ENCODE measurements at places on chromosomes 4 and X. TPM values are rescaled to one million over a fixed set of nuclear protein-coding genes. Genes with fewer than 3 reads are reported as not detected.

Gene NEUROG2
- not detected for total RNA-seq

DNA sequence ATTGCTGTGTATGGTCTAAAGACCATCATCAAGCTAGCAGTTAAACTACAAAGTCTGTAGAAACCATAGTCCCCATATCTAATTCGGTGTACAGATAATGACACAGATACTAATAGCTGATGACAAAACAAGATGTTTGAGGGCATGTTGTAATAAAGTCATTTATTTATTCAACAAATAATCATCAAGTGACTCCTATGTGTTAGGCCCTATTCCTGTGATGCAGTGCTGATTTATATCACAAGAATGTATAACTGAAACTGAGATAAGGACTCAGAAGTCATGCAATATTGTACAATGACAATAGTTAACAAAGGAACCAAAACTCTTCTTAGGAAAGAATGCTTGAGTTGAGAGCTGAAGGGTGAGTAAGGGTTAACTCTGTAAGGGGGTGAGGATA, 315.0 kb upstream of the NR3C2 start:
- no peak for DNase-seq

Gene PHEX
- total RNA-seq = 0.45 TPM

Gene GUCY1A1
- total RNA-seq = 12.7 TPM

DNA sequence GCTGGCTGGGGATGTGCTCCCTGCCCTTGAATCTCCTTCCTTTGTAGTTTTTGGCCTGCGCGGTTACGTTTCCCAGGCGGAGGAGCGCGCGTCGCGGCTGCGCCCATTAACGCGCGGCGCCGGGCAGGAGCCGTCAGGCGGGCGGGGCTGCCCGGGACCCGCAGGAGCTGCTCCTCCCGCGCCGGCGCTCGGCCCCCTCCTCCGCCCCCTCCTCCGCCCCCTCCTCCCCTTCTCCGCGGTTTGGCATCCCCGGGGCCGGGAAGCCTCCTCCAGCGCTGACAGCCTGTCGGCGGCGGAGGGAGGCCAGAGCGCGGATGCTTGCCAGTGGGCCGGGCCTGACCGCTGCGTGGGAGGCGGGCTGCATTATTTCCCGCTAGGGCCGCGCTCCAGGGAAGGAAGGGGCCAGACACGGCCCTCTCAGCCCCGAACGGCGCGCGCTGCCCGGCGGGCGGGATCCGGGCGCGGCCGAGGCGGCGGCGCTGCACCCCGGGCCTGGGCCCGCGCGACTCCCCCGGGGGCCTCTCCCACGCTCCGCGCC, at the start of gene DCLK2:
Gene DCLK2 (plus strand): TSS at position 405 of the 538 bp plus-strand sequence. CDS start 583 bp downstream, outside the sequence.
- peak; percentile 93 for DNase-seq

Gene GAB3
- total RNA-seq = 13.7 TPM

Gene GNRHR
- total RNA-seq = not detected

DNA sequence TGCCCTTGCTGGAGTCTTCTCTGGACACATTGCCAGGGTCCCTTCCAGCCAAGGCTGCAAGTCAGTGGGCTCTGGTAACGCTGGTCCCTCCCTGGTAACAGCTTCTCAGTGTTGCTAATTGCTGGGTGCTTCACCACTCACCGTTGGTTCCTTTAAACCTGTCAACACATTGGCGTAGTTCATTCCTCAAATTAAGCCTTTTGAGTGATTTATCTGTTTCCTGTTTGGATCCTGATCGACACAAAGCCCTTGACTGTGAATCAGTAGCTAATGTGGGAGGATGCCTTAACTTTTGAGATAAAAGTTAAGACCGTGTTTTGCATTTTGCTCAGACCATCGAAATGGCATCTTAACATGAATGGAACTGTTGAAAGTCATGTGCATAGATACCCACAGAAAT, 125.9 kb downstream of the AMELX start:
- no peak for DNase-seq

DNA sequence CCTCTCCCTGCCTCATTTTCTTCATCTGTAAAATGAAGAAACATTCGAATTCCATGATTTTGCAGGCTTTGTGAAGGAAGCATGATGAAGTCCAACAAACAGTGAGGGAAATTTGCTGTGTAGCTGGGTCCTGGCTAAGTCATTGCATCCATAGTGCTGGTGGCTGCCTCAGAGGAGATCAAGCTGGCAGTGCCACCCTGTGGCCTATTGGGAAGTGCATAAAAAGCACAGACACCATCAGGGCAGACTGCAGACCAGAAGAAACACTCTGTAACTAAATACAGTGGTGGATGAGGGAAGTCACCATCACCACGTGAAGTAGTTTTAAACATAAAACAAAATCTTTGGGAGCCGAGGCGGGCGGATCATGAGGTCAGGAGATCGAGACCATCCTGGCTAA, 40.7 kb upstream of the DDX3X start:
- no peak for DNase-seq

Gene SOX3
- total RNA-seq = not detected

Gene CLCN5
- total RNA-seq = 9.5 TPM

Measured in mesenteric fat pad (tissue), 1 donor.